ENCODE measurements at places on chromosomes 16 and 17.

GRCh38 chr16:75273054-75273925 lies 21.9 kb upstream of the BCAR1 start:
- no peak for DNase-seq

DNA sequence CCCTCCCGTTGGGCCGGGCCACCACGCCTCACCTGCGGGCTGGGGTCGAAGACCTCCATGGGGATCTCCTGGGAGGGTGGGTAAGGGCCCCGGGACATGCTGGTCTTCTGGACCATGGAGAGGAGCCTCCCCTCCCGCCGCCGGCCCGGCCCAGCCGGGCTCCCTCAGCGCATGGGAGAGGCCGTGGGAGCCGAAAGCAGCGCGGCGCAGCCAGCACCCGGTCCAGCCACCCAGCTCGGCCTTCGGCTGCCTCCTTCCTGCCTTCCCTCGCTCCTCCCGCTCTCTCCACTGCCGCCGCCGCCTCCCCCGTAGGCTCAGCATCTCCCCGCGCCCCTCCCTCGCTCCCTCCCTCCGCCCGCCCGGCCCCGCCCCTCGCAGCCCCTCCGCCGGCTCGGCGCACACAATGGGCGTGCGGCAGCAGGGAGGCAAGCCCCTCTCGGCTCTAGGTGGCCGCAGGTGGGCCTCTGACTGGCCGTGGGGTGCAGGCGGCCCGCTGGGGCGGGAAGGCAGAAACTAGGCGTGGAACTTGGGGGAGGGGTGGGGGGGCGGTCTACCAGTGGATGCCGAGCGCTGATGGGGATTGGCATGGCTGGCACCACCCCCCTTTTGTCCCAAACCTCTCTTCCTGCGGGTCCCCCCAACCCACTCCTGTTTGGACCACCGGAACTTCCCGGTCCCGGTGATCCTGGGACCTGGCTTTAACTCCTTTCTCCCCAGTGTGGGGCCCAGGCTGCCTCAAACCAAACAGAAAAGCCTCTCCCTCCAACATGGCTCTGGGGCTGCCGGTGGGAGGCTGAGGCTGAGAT lies at the start of gene CACNB1:
Gene CACNB1, minus strand, starts transcription at position 290 of the 806 bp plus-strand sequence. Its CDS starts 174 bp downstream, at position 116.
- peak; percentile 67 for DNase-seq

DNA sequence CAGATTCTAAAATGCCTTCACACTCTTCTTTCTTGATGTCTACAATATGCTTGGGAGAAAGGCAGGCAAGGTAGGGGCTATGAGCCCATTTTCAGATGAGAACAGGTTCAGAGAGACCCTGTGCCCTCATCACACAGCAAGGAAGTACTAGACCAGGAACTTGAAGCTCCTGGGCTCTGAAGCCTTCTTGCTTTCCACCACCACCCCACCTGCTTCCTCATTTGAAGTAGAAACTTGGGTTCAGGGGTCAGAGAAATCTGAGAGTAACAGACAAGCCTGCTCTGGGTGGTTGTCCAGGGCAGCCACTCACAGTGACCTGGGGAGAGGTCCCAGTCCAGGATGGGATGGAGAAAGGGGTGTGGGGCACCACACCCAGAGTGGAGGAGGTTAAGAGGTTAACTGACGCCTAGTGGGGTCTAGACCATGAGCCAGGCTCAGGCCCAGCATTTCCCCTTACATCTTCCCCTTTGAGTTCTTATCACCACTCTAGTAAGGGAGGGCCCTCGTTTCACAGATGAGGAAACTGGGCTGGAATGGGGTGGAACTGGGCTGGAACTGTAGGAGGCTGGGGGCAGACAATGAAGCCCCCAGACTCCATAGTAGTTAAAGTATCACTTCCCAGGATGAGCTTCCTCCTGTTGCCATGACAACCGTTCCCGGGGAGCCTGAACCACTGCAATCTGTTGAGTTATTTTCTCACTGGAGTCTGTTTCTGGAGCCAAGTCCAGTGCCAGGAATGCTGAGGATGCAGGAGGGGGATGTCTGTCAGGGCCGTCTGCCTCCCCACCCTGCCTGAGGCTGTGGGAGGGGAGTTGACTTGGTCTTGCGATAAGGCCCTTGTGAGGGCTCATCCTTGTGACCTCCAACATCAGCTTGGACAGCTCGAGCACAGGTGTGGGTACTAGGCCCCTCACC lies 16.2 kb upstream of the PHF12 start:
- DNase-seq = no peak

GRCh38 chr16:1942047-1942809 lies 771 bp downstream of the MSRB1 start:
- no peak for DNase-seq

- DNase-seq = no peak
These were observed 4.0 kb downstream of the CCL4 start for GRCh38 chr17:36107660-36108059.

DNA sequence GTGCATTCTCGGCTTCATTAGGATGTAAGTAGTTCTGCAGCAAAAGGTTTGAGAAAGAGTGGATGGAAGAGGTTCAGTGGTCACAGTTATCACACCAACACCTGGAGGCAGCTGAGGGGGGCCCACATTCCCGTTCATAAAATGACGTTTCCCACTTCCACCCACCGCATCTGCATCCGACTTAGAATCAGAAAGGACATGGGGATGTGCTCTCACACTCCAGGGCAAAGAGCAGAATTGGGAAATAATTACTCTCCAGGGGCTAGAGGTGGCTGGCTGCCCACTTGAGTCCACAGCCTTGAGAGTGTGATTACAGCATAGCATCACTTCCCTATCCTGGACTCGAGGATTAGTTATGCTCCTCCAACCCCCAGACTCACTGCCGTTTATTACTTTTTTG lies 122.0 kb downstream of the CPPED1 start:
- no peak for DNase-seq

- DNase-seq = no peak
These were observed 870 bp upstream of the ITGA3 start for GRCh38 chr17:50055055-50055425.

GRCh38 chr16:88301431-88301830 lies 81.3 kb upstream of the ZNF469 start:
- DNase-seq = no peak

DNA sequence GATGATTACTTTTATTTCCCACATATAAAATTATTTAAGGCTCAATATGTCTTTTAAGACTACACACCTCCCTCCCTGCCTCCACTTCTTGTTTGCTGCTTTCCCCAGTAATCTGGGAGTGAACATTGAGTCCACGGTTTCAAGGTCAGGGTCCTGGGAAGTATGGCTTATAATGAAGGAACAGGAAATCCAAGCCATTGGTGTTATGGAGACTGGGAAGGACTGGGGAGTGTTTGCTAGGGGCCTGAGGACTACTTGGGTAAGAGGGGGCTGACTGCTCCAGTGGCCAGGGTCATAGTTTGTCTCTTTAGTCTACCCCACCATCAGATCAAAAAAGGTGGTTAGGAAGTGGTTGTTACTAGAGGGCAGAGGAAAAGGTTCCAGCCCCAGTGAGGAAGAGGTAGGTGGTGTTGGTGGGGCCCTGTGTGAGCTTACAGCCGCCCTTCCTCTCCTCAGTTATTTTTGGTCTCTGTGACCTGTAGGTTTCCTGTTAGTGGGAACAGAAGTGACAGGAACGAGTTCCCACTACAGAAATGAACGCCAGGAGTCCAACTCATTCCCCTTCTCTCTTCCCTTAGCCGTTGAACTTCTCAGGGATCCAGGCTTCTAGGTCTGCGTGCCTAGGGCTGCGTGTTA lies 742 bp upstream of the SLC16A13 start:
- DNase-seq = no peak

- peak; percentile 84 for DNase-seq
These were observed 13.5 kb downstream of the SPHK1 start for GRCh38 chr17:76397687-76398522.

- no peak for DNase-seq
These were observed 1.3 kb downstream of the NKD1 start for GRCh38 chr16:50549561-50549915.

Measured in effector CD4-positive, alpha-beta T cell (primary cell).